Activated T-cell treated with anti-CD3 and anti-CD28 coated beads, Interleukin-2, amount 50 U/mL, for 72 hours (primary cell): ENCODE measurements at places on chromosomes 3 and 15.
A peak's percentile ranks its signal among the peaks of the same experiment; 100 is the strongest.

DNA sequence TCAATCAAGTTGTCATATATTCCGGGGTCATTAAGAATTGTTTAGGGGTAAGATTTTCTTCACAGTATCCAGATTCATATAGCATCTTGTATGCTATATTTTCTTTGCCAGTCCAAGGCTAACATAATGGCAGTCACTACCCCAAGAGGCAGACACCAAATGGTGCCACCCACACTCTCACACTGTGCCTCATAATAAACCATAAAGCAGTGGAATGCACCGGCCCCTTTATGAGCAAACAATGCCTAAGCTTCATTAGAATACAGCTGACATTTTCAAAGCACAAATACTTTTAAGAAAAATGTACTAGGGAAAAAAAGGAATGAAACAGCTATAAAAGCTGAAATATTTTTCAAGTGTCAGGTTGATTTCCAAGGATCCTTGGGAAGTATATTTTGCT lies 121.6 kb downstream of the TFDP2 start:
- peak; percentile 54 for DNase-seq

DNA sequence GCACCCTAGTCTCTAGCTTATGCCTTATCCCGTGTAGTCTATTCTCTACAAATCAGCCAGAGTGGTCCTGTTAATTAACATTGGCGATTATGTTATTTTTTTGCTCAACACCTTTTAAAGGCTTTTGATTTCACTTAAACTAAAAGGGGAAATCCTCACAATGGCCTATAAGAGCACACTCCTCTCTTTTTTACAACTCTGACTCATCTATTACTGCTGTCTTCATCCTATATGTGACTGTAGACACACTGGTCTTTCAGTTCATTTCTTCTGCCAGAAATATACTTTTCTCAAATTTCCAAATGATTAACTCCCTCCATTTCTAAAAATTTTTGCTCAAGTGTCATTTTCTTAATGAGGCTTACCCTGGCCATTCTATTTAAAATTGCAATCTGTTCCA lies 143.4 kb downstream of the NSUN3 start:
- DNase-seq = no peak

- DNase-seq = no peak
These were observed 5.1 kb upstream of the SRP14 start for GRCh38 chr15:40043927-40044716.

- no peak for DNase-seq
These were observed 1362.8 kb downstream of the ROBO2 start for GRCh38 chr3:78402720-78403119.

DNA sequence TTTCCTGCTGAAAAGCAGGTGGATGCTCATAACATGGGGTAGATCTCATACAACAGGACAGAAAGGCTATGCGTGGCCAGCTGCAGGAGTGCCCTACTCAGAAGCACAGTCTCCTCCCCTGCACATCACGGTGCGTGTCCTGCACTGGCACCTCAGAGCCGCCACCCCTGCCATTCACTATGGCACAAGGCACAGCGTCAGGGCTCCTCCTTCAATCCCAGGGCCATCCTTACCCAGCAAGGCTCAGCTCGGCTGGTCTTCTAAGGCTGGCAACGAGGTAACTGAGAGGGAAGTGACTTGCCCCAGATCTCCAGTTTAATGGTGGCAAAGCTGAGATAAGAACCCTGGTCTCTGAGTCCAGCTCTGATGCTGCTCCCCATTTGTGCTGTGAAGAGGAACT lies 97.1 kb downstream of the CPN2 start:
- no peak for DNase-seq

DNA sequence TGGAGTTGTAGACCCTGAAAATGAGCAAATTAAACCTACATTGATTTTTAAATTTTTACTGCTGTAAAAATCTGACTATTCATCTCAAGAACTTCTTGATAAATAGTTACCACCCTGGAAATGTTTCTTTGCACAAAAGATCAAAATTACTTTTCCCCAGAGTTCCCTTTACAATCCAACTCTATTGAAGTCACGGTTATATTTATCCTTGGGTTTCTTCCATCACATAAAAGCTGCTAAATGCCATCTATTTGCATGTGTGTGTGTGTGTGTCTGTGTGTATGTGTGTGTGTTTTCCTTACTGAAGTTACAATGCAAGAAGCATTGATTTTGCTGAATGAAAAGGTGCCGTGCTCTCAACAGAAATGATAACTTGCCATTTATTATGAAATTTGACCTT lies 1273.0 kb downstream of the ROBO2 start:
- no peak for DNase-seq

DNA sequence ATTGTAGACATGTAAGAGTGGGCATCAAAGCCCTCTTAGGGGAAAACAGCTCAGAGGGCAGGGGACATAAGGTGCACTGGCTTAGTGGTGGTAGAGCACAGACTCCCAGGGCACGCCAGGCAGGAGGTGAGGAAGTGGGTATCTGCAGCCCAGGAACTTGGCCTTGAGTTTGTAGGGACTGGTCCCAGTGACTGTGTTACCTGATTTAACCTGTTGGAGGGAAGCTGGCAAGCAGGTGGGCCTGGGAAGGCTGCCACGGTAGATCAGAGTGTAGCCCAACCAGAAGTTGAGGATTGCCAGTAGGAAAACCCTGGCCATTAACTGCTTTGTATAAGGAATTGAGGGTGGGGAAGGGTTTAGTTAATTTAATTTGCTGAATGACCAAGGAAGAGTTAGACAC lies 417.5 kb upstream of the C2CD4B start:
- no peak for DNase-seq

GRCh38 chr3:49673715-49674496 lies at the start of gene APEH:
Gene APEH, plus strand, starts transcription at chr3:49674351. Its CDS starts 51 bp downstream, at chr3:49674402.
- DNase-seq = peak; percentile 99

DNA sequence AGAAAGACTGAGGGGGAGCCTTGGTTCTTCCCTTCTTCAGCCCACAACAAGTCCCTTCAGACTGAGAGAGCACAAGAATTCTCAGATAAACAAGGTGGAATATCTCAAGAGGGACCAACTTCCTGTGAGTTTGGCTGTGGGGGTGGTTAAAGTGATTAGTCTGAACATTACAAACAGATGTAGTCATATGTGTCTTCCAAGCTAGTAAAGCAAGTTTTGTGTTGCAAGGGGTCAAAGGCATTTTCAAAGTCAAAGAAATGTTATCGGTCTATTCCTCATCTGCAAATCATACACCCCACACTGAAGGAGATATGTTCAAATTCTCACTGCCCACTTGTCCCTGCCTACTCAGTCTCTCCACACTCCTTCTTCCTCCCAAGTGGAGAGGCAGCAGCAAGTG lies 242.5 kb downstream of the FAM43A start:
- no peak for DNase-seq

- DNase-seq = no peak
These were observed 2.1 kb downstream of the TMEM43 start for GRCh38 chr3:14126887-14127505.

DNA sequence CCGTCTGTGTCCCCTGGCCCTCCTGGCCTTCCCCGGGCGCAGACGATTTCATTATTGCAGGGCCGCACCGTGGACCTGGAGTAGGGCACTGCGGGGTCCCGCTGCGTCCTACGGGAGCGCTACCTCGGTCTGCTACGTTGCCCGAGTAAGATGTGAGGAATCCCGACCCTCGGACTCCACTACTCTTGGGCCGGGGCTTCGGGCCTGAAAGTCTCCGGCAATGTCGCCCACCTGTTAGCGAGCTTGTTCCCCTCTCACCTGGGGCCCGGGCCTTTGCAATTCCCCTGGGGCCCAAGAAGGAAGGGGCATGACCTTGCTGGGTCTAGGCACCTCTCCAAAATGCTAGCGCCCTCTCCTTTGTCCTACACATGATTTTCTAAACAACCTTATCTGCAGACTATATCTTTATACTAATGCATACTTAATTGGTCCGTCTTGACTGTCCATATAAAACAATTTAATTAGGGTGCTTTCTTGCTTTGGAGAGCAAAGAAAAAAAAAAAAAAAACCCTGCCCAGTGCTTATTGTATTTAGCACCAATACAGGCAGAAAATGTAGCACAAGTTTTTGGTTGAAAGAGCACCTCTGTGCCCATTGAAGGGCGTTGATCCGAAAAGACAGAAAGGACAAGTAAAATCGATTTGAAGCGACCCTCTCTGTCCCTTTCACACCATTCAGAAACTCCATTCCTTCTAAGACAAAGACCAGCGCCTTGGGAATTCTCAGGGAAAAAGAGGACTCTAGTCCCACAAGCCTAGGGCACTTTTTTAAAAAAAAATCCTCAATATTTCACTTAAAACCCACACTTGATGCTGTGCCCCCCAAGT lies 7.0 kb upstream of the NR2F2 start:
- no peak for DNase-seq

GRCh38 chr3:74789111-74789510 lies 174.7 kb upstream of the CNTN3 start:
- DNase-seq = no peak

DNA sequence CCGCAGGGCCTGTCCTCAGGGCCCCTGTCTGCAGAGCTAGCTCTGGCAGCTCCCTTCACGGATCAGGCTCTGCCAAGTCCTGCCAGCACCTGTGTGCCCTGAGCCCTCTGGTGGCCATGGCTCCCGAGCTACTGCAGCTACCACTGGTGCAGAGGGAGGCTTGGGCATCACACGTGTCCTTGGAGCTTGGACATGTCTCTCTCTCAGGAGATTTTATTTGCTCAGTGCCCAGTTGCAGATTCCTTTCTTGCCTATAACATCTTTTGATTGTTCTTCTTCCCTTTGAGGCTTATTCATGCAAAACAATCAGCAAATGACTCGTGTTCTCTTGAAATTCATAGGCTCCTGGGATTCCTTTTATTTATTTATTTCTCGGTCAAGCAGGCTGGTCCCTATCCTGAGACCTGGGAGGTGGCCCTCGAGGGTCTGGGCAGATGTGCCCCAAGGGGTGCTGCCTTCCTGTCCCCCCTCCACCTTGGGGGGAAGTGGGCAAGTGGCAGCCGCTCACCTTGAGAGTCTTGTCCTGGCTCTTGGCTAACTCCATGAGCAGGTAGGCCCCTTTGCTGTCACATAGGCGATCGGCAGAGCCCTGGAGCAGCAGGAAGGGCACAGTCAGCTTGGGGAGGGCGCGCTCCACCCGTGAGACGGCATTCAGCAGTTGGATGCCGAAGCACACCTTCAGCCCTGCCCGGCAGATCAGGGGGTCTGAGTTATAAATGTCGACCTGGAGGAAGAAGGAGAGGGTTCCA lies 21.9 kb downstream of the ABTB1 start:
- DNase-seq = peak; percentile 37

- peak; percentile 3 for DNase-seq
These were observed 64.2 kb upstream of the MYZAP start for GRCh38 chr15:57527382-57528091.

- DNase-seq = no peak
These were observed 31.0 kb upstream of the DLG1 start for GRCh38 chr3:197329382-197329781.

DNA sequence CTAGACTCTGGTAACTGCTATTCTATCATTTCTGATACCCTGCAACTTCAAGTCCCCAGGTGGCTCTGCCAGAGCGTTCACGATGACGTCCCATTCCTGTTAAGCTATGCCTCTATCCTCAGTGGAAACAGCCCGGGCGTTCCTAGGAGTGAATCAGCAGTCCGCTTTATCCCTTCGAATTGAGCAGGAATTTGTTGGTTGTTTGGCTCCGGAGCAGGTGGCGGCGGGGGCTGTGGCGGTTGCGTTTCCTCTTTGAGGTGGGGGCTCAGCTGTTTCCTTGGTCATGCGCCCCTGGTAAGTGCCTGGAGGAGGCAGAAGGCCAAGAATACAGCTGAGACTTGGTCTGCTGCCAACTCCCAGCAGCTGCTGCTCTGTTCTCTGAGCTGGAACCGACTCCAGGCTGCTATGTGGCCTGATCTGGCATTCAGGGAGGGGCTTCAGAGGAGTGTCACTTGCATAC lies 25.2 kb downstream of the ARPP21 start:
- no peak for DNase-seq

DNA sequence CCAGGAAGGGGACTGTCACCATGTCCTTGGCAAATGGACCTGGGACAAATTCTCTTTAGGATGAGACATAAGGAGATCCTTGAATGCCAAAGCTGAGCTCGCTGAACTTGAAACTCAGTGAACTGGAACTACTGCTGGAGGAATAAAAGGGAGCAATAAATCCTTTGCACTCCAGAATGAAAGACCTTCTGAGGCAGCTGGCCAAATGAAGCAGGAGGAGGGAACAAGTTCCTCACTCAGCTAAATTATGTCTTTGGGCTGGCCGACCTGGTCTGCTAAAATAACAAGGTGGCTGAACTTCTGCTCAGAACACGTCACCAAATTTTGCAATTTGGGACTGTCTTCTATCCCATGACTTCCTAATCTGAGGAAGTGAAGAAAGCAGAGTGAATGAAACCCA lies 314.7 kb downstream of the LPP start:
- DNase-seq = no peak

DNA sequence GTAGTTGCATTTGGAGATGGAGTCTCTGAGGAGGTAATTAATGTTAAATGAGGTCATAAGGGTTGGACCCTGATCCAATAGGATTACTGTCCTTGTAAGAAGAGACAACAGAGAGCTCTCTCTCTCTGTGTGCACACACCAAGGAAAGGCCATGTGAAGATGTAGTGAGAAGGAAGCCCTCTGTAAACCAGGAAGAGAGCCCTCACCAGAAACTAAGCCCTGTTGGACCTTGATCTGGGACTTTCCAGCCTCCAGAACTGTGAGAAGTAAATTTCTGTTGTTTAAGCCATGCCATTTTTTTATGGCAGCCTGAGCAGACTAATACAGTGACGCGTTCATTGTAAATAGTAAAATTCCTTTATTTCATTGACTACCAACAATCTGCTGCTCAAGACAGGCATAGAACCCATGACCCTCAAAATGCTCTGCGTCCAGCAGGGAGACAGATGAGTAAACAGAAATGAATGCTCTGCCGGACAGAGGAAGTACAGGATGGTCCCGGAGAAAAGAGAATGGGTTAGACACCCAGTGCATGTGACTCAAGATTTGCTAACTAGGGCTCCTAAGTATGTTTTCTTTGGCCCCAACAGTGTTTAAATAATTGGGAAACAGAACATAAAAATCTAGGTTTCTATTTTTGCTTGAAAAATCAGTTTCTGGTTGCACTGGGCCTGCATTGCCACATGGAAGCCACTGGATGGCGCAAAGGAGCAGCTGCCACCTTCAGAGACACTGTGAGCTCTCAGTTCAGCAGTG lies 37.9 kb upstream of the TNFAIP8L3 start:
- DNase-seq = peak; percentile 23

DNA sequence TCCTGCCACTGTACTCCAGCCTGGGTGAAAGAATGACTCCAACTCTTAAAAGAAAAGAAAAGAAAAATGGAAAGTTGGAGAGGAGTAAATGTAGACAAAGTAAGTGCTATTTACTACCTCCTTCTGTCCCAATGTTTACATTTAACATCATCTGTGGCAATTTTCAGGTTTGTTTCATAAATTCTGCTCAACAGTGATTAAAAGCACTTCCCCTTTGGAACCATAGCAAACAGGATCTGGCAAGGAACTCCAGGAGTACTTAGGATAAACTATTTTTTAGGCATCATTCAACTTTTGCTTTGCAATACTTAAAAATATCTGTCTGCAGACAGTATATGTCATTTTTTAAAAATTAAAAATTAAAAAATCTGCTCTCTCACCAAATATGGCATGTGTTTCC lies 5.5 kb upstream of the CX3CR1 start:
- DNase-seq = no peak
